ENCODE measurements at places on chromosomes 2 and 18. TPM values are rescaled to one million over a fixed set of nuclear protein-coding genes. Genes with fewer than 3 reads are reported as not detected.

Gene ARHGEF4
- 45.9 TPM for polyA plus RNA-seq

Gene ICA1L
- 61.4 TPM for polyA plus RNA-seq

Gene ARMC9
- 13.9 TPM for polyA plus RNA-seq

Gene ABCG8
- not detected for polyA plus RNA-seq
